ENCODE measurements at places on chromosomes 2 and 18.

GRCh38 chr2:224033601-224034000, 5.5 kb downstream of the SERPINE2 start:
- no peak for DNase-seq

DNA sequence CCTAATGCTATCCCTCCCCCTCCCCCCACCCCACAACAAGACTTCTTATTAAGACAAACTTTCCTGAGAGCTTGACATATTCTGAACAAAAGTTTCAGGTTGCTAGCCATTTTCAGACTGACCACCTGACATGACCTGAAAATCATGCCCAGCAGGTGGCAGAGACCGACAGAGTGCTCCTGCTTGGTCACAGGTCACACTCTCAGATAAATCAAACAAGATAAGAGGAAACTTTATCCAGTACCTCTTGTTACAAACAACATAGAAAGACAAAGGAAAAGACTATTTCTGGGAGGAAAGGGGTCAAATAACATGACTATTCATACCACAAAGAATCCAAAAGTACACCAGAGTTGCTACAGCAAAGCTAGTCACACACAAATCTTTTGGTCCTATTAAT, 107.4 kb downstream of the TMEM200C start:
- no peak for DNase-seq

DNA sequence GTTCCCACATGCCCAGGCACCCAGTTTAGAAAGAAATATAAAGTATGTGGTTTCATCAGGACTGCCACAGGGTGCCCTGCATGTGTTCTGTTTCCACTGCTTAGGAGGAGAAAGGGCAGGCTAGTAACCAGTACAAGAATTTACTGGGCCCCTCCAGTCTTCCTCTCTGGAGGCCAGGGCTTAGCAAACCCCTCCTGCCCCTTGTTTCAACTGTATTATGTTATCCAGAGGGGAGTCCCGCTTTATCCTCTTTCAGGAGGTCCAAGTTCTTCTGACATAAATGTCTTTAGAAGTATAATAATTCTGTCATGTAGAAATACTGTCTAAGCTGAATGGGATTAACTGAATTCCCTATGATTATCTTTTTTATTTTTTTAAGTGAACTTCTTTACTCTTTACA, 132.1 kb downstream of the WDSUB1 start:
- no peak for DNase-seq

DNA sequence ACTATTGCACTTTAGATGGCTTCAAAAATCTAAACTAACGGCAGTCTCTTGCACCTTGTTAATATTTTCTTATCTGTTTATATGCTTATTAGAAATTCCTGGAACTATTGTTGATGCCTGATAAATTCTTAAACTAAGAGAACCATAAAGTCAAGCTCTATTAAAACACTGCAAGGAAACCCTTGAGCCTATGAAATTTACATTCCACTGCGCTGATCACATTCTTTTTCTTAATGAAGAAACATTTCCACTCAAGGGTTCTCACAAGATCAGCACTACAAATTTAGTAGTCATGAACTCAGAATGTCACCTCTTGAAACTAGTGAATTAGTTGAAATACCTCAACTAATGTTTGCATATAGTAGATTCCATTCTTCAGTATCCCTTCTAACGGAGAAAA, 331.8 kb upstream of the SLC8A1 start:
- no peak for DNase-seq

DNA sequence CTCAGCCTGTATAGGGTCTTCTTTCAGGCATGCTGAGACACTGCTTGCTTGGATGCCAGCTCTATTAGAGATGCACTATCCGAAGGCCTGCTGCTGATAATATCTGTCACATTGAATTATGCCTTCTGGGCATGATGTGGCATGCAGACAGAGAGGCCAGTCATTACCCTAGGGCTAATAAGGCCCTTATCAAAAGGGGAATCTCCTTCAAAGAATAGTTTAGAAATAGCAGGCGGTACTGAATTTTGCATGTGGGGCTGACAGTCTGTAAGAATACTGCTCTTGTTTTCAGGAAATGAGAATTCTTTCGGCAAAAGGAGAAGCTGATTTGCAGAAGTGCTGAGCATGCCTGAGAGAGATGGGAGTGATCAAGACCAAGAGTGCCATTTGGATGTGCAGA, 13.1 kb upstream of the LHCGR start:
- no peak for DNase-seq

DNA sequence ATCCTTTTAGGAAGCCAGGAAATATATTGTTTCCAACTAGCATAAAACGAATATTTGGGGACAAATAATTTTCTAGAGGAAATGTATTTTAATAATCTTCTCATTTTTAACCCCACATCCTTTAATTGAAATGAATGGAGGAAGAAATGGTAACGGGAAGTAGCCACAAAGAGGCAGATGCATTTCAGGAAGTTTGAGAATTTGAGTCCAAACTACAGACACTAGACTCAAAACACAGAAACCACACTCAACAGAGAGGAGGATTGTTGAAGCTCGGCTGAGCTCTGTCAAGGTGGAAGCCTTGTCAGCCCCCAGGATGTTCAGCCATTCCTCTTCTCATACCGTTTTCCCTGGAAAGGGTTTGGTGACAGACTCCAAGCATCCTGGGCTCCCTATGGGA, 288.5 kb downstream of the NAPG start:
- DNase-seq, result no peak

- DNase-seq, result peak; percentile 49
Measured at GRCh38 chr2:199302851-199303250, 154.9 kb downstream of the SATB2 start.

GRCh38 chr18:10013621-10014543, 100.1 kb downstream of the VAPA start:
- no peak for DNase-seq

GRCh38 chr2:20223407-20224163, 1.3 kb downstream of the SDC1 start:
- DNase-seq, result no peak

- no peak for DNase-seq
Measured at GRCh38 chr2:95310651-95311050, 13.5 kb downstream of the KCNIP3 start.

DNA sequence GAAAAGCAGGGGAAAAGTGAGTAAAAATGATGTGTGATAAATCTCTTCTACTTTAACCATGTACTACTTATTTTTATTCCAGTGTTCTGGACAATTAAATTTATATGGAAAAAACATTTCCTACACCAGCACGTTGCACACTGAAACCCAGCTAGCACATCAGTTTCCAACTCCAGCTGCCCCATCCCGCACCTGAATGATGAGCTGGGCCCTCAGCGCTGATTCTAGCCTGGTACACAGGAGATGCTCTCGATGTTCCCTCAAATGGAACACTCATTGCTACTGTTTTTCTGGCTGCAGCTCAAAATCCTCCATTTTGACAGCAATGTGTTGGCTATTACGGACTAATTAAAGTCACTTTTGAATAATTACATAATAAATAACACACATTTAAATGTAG, 783.1 kb upstream of the FSHR start:
- DNase-seq, result no peak

DNA sequence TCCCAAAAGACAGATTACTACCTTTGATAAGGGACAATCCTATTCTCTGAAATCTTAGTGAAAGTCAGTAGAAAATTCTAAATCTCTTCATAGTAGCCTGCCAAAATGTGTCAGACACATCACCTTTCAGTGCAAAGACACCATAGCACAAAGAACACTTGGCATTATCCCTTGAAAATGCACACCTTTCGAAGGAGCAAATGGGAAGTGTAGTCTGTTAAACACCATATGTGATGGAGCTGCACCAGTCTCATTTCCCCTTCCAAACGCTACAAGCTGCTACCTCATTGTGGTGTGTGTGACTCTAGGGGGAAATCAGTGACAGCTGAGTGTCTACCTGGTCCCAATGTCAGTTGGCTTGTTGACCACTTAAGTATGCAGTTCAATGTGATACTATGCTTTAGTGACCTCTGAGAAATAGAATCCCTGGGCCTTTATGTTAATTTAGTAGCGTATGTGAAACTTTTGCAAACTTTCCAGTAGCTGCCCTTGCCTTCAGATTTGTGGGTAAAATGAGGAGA, 551.7 kb downstream of the ARHGAP15 start:
- no peak for DNase-seq

DNA sequence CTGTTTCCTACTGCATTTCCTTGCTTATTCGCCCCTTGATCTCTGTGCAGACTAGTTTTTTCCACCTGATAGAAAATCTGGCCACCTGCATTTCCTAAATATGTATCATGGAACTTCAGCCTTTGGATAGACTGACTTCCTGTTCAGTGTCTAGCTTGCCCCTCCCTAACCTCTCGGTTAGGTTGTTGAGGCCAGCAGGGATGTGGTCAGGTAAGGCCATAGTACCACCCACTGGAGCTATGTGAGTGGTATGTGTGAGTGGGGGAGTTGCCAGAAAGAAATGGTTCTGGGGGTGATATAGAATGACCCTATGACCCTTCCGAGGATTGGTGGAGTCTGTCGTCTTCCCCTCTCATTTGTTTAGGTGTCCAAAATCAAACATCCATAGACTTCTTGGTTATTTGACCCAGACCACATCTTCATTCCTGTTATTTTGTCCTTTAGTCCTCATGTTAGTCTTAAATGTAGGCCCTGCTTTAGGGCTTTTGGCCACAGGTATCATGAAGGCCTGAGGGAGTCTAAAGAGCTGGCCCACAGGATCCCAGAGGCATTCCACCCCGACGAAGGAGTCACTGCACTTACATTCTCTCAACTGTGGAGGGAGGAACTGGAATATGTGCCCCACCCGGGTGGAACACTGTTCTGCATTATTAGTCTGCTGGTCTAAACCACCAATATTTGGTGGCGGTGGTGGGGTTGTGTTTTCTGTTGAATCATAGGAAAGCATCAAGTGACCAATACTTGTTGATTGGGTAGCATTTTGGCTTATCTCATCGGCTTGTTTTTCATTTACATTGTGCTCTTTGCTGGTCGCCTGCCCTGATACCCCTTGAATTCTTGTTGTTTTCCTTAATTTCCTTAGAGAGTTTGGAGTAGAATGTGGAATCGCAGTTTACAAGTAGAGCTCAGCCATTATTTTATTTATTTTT, 21.9 kb downstream of the CAB39 start:
- DNase-seq, result no peak

GRCh38 chr2:36618381-36618780, 20.4 kb upstream of the FEZ2 start:
- DNase-seq, result no peak

DNA sequence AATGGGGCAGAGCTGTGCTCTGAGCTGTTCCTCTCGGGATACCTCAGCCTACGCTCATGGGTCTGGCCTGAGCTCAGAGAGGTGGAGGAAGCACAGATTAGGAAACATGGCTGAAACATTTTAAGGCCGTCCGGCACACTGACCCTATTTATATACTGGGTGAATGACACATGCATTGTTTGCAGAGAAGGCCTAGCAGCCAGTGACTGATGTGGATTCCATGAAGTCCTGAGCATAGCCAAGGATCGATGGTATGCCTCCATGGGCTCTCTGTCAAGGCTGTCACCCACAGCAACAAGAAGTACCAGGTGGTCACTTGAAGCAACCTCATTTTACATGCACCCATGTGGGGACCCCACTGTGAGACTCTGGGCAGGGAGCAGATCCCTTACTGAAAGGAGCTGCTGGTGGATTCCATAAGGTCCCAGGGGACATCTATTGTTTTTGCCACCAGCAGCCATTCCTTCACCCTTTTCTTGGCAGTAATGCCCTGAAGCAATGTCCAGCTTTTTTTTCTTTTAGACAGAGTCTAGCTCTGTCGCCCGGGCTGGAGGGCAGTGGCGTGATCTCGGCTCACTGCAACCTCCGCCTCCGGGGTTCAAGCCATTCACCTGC, 8.4 kb downstream of the PTMA start:
- DNase-seq, result no peak

GRCh38 chr2:176473177-176473576, 203.9 kb downstream of the MTX2 start:
- DNase-seq, result no peak

DNA sequence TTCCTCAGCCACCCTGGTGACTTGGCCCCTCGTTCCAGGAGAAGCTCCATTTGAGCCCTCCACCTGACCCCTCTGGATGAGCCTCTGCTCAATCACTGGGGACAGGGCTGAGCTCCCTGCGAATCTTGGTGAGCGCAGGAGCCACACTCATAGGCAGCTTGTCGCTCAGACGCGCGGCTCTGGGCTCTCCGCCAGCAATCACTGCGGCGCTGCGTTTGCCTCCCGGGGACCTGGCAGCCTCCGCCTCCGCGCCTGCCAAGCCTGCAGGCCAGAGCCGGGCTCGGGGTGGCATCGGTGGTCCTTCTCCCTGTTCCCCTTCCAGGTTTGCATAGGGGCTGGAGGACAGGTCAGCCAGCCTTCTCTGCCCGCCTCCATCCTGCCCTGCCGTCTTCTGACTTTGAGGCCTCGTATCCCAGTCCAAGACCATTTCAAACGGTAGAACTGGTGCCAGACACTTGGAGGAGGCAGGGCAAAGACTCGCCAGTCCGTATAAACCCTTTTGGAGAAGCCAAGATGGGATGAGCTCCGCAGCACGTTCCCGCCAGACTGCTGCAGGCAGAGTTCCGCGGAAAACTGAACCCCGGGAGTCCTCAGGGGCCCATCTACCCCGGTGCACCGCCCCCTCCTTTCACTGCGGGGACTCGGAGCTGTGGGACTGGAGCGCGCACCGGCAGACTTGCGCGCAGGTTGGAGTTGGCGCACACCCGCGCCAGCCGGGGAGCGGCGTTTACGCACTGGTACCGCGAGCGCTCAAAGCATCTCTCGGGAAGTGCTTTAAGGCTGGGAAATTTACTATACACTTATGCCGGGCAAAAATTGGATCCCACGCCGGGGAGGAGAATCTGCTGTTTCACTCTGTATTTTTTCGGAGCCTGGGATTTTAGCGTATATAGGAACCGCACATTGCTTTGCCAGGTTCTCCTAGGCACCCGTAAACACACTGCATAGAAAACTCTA, 1.1 kb upstream of the TACR1 start:
- DNase-seq, result peak; percentile 11

DNA sequence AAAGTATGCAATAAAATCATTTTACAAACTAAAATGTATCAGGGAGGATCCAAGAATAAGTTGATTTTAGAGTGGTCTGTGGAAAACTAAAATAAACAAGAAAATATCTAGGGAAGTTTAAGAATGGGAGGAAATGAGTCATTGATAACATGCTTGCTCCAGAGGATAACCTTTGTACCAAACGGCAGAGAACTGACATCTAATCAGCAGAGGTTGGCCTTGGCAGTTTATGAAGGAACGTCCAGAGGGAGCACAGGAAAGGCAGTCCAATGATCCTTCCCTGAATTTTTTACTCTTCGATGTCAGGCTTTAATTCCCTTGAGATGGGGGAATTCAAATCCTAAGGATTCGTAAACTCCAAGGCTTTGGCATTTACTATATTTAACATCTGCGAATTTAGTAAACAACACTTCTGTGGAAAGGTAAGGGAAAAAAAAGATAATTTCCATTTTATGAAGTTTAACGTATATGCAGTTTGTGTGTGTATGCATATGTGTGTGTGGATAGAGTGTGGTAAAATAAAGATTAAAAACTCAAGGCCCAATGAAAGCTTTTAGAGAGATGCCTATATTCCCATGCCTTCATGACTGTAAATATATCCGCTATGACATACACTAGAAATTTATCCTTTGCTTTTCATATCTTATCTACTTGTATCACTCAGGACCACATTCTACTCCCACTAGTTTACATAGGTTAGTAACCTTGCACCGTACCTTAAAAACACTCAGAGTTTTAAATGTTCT, 8.7 kb upstream of the INPP1 start:
- no peak for DNase-seq

GRCh38 chr2:85259101-85259590, 68.6 kb downstream of the TGOLN2 start:
- peak; percentile 67 for DNase-seq

All from GM04503 (cell line).